ENCODE measurements at places on chromosomes 6 and 20. TPM values are rescaled to one million over a fixed set of nuclear protein-coding genes. Genes with fewer than 3 reads are reported as not detected.

DNA sequence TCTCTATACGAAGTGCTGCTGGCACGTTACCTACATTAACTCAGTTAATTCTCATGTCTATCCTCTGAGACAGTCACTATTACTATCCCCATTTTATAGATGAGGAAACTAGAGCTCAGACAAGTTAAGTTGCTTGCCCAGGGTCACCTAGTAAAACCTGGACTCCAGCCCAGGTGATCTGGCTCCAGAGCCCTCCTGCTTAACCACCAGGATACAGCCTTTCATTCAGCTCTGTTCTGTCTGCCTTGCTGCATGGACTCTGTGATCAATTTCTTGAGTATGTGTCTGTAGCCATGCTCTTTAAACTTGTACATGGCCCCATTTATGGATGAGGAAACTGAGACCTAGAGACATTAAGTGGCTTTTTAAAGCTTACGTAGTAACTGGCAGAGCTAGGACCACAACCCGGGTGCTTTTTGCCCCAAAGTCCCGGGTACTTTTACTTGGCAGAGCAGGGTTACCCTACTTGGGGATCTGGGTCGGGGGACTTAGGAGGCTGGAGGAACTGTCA lies 4.7 kb downstream of the CDKN1A start:
- H3K4me3 ChIP-seq, result no peak overlapping the region
- H3K27me3 ChIP-seq, result peaks cover 26% of the 10 kb centered on the region
- DNase-seq, result no peak
- H3K4me1 ChIP-seq, result peaks cover 18% of the 10 kb centered on the region
- H3K36me3 ChIP-seq, result peaks cover 17% of the 10 kb centered on the region
- H3K27ac ChIP-seq, result no peak overlapping the region

DNA sequence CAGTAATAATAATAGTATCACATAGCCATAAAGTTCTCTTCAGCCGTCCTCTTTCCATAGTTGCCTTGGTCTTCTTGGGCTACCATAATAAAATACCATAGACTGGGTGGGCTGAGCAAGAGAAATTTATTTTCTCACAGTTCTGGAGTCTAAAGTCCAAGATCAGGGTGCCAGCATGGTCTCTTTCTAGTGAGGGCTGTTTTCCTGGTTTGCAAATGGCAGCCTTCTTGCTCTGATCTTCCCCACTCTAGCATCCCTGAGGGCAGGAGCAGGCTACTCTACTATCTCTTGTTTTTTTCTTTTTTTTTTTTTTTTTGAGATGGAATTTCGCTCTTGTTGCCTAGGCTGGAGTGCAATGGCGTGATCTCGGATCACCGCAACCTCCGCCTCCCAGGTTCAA lies 8.2 kb upstream of the BEND3 start:
- no peak overlapping the region for H3K4me3 ChIP-seq
- no peak for DNase-seq
- H3K36me3 ChIP-seq, result no peaks in the 10 kb centered on the region
- H3K27me3 ChIP-seq, result no peaks in the 10 kb centered on the region
- H3K4me1 ChIP-seq, result peaks cover 6% of the 10 kb centered on the region
- H3K27ac ChIP-seq, result no peak overlapping the region

- no peaks in the 10 kb centered on the region for H3K27me3 ChIP-seq
- no peaks in the 10 kb centered on the region for H3K4me1 ChIP-seq
- no peak for DNase-seq
Observed at GRCh38 chr6:99254616-99255550, 94.6 kb downstream of the FAXC start.

- no peak overlapping the region for H3K4me3 ChIP-seq
- DNase-seq, result no peak
- H3K36me3 ChIP-seq, result no peaks in the 10 kb centered on the region
- H3K27ac ChIP-seq, result no peak overlapping the region
Observed at GRCh38 chr6:46270336-46270735, 99.6 kb upstream of the ENPP5 start.

DNA sequence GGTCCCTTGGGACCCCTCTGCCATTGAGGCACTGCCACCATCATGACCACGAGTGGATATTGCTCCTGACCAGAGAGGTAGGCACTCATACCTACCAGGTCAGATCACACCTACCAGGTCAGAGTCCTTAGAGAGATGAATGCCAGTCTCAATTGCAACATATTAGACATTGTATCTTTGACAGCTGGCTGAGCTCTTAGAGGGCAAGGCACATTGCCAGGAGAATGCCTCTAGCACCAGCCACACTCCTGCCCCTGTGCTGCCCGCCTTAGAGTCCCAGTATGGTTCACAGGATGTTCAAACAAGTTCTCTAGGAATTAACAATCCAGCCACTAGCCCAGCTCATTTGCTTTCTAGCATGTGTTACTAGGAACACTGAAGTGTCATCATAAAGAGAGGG lies 65.9 kb downstream of the TMEM244 start:
- H3K27me3 ChIP-seq, result no peaks in the 10 kb centered on the region
- no peaks in the 10 kb centered on the region for H3K36me3 ChIP-seq
- no peak overlapping the region for H3K4me3 ChIP-seq
- H3K27ac ChIP-seq, result no peak overlapping the region

GRCh38 chr6:167470836-167471547 lies 146.1 kb downstream of the TTLL2 start:
- no peak overlapping the region for H3K27ac ChIP-seq

DNA sequence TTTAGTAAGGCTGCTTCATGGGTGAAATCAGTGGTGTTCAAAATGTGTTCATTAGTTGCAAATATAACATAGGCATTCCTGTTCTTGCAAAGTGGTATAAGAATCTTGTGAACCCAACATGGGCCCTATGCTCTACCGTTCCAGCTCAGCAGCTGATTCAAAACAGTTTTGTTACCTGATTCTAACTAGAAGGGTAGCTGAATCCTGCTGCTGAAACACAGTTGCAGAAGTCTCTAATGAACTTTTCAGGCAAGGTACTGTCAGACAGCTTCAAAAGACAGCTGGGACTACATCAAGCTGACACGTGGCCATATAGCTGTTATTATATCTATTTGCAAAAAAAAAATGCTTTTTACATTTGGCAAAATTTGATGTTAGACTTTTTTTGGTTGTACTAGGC lies 22.7 kb downstream of the THEMIS start:
- DNase-seq, result no peak
- no peak overlapping the region for H3K4me3 ChIP-seq
- no peaks in the 10 kb centered on the region for H3K27me3 ChIP-seq
- peaks cover 12% of the 10 kb centered on the region for H3K4me1 ChIP-seq
- no peak overlapping the region for H3K27ac ChIP-seq
- no peaks in the 10 kb centered on the region for H3K36me3 ChIP-seq

DNA sequence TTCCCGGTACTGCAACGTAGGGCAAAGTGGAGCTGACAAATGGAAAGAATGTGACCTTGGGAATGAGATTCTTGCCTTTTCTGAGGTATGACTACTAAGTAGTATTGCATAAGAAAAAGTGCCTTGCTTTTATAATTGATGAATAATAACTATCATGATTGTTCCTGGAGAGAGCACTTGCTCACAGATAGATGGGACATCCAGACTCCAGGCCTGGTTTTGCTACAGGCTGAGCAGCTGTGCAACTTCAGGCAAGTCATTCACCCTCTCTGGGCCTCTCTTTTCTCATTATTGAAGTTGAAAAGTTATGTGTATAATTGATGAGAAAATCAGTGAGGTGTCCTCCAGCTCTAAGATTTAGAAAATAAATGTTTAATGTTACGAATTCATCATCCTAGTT lies 53.6 kb upstream of the MBOAT1 start:
- H3K27me3 ChIP-seq, result no peaks in the 10 kb centered on the region
- H3K4me3 ChIP-seq, result no peak overlapping the region

DNA sequence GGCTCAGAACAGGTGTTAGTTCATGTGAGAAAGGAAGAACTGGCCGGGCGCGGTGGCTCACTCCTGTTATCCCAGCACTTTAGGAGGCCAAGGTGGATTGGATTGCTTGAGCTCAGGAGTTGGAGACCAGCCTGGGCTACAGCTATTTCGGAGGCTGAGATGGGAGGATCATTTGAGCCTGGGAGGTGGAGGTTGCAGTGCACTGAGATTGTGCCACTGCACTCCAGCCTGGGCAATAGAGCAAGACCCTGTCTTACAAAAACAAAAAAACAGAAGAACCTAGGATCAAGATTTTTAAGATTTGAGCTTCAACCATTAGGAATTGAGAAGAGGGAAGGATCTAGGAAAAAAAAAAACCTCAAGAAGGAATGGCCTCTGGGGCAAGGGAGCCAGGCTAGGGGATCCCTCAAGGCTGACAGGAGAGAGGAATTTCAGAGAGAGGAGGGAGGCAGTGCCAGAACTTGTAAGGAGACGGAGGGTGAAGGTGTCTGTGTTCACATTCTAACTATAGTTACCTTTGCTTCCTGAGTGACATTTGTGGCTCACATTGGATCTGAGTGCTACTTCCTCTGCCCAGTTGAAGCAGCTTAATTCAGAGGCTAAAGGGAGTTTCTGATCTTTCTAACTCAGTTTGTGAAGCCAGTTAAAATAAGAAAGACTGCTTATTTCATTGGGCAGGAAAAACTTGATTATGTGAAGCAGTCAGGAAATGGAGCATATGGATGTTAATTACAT lies 26.1 kb downstream of the CHMP4B start:
- no peak for DNase-seq
- H3K27ac ChIP-seq, result no peak overlapping the region
- no peak overlapping the region for H3K4me3 ChIP-seq
- H3K4me1 ChIP-seq, result peaks cover 22% of the 10 kb centered on the region
- H3K27me3 ChIP-seq, result no peaks in the 10 kb centered on the region
- no peaks in the 10 kb centered on the region for H3K36me3 ChIP-seq

DNA sequence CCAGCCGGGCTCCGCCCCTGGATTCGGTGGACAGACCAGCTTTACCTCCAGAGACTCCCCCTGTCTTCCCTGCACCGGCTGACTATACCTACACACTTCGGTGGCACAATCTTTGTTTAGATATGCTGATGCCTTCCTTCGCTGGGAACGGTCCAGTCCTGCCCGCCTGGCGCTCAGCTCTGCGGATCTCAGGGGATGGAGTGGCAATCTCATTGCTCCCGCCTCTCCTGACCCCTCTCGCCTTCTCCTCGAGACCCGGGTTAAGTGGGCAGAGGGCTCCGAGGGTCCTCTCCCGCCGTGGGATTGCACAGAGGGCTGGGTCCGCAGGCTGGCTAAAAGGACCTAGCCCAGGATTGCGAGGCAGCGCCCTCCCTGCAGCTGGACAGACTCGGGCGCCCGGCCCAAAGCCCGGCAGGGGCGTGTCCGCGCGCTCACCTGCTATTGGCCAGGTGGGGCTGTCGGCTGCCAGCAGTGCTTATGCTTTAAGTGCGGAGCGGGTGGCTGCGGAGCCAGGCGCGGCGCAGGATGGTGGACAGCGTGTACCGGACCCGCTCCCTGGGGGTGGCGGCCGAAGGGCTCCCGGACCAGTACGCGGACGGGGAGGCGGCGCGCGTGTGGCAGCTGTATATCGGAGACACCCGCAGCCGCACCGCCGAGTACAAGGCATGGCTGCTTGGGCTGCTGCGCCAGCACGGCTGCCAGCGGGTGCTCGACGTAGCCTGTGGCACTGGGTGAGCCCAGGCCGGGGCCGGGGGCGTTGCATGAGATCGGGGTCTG lies at the start of gene GNMT:
GNMT (plus strand) TSS at position 512 of the 777 bp plus-strand sequence; CDS start at position 526, 14 bp downstream.
- H3K36me3 ChIP-seq, result no peaks in the 10 kb centered on the region
- H3K4me1 ChIP-seq, result peaks cover 7% of the 10 kb centered on the region
- peaks cover 24% of the 10 kb centered on the region for H3K27me3 ChIP-seq
- no peak within 1 kb of the TSS for H3K27ac ChIP-seq
- peak within 1 kb of the TSS; percentile 72 for H3K4me3 ChIP-seq

GRCh38 chr6:53128842-53129241 lies 19.8 kb downstream of the GCM1 start:
- H3K36me3 ChIP-seq, result no peaks in the 10 kb centered on the region
- no peak overlapping the region for H3K4me3 ChIP-seq
- H3K27ac ChIP-seq, result no peak overlapping the region
- no peaks in the 10 kb centered on the region for H3K4me1 ChIP-seq
- DNase-seq, result no peak

DNA sequence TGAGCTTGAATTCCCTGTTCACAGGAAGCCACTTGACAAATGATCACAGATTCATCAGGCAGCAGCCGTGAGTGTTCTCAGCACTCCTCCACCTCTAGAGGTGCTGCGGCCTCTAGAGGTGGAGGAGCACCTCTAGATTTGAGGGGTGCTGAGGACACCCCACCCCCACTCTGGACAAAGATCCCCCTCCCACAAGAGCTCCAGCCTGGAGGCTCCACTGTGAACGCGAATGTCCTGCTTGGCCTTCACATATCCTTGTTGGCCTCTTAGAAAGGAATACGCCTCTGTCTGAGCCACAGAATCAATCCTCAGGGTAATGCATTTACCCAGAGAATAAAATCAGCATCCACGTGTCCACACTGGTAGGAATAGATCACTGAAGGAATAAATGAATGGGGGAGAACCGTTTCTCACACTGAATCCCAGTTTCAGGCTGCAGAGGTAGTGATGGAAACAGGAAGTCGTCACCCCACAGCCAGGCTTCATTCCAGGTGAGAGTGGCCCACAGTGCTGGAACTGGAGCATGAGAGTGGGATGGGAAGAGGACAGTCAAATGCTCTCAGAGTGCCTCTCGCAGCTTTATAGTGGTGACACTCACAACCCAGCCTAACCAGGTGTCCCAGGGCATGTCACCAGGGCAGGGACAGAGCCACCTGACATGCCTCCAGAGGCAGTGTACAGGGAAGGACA lies 16.6 kb downstream of the NPEPL1 start:
- no peaks in the 10 kb centered on the region for H3K27me3 ChIP-seq
- H3K27ac ChIP-seq, result no peak overlapping the region
- no peak overlapping the region for H3K4me3 ChIP-seq
- DNase-seq, result no peak

DNA sequence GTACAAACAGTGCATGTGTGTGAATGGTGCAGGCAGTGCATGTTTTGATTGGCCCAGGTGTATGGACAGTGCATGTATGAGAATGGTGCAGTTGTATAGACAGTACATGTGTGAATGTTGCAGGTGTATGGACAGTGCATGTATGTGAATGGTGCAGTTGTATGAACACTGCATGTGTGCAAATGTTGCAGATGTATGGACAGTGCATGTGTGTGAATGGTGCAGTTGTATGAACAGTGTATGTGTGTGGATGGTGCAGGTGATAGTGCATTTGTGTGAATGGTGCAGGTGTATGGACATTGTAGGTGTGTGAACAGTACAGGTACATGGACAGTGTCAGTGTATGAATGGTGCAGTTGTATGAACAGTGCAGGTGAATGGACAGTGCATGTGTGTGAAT lies 4.0 kb upstream of the KLHL31 start:
- H3K36me3 ChIP-seq, result no peaks in the 10 kb centered on the region
- peaks cover 8% of the 10 kb centered on the region for H3K4me1 ChIP-seq
- DNase-seq, result no peak
- no peak overlapping the region for H3K27ac ChIP-seq
- no peak overlapping the region for H3K4me3 ChIP-seq

GRCh38 chr6:24431045-24431451 lies 28.3 kb downstream of the MRS2 start:
- no peaks in the 10 kb centered on the region for H3K36me3 ChIP-seq
- no peaks in the 10 kb centered on the region for H3K27me3 ChIP-seq

GRCh38 chr20:34651200-34651599 lies 25.7 kb downstream of the PIGU start:
- H3K4me3 ChIP-seq, result no peak overlapping the region
- DNase-seq, result no peak
- H3K27me3 ChIP-seq, result no peaks in the 10 kb centered on the region
- H3K4me1 ChIP-seq, result no peaks in the 10 kb centered on the region
- H3K36me3 ChIP-seq, result peaks cover 3% of the 10 kb centered on the region

- peak overlapping the region; percentile 57 for H3K27ac ChIP-seq
- no peak for DNase-seq
- H3K4me3 ChIP-seq, result no peak overlapping the region
- H3K27me3 ChIP-seq, result no peaks in the 10 kb centered on the region
- H3K36me3 ChIP-seq, result 0 out of 2 replicates have a peak, but pooled peaks cover 5% of the 10 kb centered on the region
Observed at GRCh38 chr6:15382089-15382488, 136.2 kb downstream of the JARID2 start.

The POU3F2 gene
- 0.76 TPM for total RNA-seq

The PRKN gene
- 0.39 TPM for total RNA-seq

The TSHZ2 gene
- 0.49 TPM for total RNA-seq

The ARFRP1 gene
- total RNA-seq, result 19.0 TPM

The PRL gene
- total RNA-seq, result not detected

The GPLD1 gene
- total RNA-seq, result 15.3 TPM

The TNF gene
- total RNA-seq, result not detected
